ENCODE measurements at places on chromosomes 6 and 20.

GRCh38 chr6:105897131-105897530 lies 189.0 kb upstream of the PRDM1 start:
- DNase-seq: no peak

DNA sequence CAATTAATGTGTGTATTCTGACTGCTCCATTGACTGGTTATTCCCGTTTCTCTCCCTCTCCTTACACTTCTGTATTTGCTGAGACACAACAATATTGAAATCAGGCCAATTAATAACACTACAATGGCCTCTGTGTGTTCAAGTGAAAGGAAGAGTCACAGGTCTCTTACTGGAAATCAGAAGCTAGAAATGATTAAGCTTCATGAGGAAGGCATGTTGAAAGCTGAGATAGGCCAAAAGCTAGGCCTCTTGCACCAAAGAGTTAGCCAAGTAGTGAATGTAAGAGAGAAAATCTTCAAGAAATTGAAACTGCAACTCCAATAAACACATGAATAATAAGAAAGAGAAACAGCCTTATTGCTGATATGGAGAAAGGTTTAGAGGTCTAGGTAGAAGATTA lies 489.5 kb upstream of the CITED2 start:
- DNase-seq: no peak

- DNase-seq: no peak
Measured at GRCh38 chr6:37518116-37518515, 18.4 kb upstream of the CCDC167 start.

DNA sequence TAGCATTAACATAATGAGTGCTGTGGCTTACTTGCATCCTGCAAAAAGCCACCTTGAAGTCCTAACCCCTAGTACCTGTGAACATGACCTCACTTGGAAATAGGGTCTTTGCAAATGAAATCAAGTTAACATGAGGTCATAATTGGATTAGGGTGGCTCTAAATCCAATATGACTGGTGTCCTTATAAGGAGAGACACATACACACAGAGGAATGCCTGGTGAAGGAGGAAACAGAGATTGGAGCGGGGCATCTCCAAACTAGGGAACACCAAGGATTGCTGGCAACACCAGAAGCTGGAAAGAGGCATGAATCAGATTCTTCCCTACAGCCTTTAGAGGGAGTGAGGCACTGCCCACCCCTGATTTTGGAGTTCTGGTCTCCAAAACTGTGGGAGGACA lies 17.6 kb upstream of the RPS6KA2 start:
- DNase-seq: no peak

DNA sequence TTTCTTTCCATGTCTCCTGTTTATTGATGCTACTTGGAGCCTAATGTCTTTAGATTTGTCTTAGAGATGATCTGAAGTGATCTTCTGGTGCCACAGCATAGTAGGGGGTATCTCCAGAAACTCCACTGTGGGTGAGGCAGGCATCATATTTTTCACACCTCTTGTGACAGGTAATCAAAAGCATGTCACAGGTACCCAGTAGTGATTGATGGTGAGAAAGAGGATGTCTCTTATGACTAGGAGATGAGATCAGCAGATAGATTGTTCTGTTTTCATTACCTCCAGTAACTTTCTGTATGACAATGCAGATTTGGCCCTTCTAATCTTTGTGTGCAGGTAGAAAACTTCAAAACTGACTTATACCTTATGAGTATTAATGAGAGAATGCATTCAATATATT lies 13.5 kb downstream of the NCOA7 start:
- DNase-seq: no peak
